ENCODE measurements at places on chromosomes 7 and 10.

GRCh38 chr10:116763440-116763839, 21.1 kb upstream of the HSPA12A start:
- DNase-seq: no peak

DNA sequence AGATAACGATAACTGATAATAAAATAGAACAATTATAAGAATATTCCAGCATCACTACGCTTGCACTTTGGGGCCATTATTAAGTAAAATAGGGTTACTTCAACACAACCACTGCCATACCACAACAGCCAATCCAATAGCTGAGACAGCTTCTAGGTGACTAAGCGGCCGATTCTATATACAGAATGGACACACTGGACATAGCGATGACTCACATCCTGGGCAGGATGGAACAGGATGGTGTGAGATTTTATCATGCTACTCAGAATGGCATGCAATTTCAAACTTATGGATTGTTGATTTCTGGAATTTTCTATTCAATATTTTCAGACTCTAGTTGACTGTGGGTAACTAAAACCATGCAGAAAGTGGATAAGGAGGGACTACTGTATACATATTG, 920.9 kb downstream of the LRMDA start:
- no peak for DNase-seq

DNA sequence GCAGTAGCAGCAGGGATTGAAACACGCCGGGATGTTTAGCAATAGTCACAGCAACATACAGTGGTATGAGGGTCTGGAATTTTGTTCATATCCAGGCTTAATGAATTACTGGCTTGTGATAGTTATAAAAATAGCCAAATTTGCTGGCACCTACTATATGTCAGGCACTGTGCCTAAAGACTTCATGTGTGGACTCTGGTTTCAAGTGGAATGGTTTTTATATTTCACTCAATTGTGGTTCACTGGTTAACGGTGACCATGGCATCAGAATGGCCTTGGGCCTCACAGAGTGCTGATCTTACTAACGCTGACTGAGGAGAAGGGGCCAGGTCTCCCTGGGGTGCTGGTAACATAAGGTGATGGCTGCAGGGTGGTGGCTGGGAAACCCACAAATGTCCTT, 55.7 kb downstream of the CELF2 start:
- no peak for DNase-seq

DNA sequence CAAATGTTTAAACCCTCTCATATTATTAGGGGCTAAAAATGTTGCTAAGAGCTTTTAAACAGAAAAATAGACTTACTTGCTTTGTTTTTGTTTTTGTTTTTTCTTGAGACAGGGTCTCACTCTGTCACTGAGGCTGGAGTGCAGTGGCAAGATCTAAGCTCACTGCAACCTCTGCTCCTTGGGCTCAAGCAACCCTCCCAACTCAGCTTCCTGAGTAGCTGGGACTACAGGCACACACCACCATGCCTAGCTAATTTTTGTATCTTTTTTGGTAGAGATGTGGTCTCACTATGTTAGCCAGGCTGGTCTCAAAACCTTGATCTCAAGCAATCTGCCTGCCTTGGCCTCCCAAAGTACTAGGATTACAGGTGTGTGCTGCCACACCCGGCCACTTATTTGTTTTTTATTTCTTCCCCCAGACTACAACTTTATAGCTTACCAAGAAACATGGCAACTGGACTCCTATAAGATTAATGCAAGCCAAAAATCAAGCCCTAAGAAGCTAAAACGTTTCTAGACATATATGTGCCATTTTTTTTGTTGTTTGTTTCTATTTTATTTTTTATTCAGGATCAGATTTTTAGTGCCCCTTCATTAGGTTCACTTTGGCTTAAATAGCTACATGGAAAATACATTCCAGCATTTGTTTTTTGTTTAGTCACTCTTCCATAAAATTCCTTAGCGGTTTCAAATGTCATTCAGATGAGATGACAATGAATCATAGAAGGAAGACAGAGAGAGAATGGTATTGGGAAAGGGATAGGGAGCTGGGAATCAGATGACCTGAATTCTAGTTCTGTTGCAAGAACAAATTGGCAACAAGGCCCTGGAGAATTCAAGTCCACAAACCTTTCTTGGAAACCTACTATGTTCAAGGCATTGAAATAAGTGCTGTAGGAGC, 163.4 kb upstream of the MKLN1 start:
- DNase-seq: no peak

DNA sequence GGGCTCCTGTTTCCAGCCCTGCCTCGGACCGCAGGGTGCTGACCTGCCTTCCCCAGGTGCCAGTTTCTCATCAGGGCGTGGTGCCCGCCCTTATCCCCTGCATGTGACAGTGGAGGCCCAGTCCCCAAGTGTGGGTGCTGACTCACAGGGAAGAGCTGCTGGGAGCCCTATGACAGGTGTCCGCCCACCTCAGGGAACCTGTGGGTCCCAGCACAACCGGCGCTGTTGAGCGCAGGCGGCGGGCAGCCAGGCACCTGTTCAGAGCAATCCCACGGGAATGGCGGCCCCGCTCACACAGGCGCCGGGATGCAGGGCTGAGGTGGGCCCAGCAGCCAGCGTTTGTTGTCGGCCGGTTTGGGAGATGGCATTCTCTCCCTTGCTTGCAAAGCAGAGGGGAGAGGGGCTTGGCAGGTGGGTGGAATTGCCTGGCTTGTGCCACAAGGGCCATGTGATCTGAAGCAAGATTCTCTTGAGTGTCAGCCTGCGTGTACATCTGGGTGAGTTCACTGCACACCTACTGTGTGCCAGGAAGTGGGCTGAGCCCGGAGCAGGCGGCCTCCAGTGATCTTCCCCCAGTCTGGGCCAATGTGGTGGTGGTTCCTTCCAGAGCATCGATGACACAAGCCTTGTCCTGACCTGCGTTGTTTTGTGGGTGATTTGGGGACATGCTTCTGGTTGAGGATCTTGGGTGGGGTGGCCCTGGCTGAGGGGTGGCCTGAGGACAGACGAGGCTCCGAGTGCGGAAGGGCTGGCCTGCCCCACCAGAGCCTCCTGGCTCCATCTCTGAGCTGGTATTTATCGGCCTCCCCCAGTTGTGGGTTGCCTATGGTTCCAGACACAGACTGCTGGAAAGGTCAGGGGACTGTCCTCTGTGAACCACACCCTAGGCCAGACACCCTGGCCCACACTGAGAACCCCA, 2.4 kb downstream of the PWWP2B start:
- DNase-seq: no peak

DNA sequence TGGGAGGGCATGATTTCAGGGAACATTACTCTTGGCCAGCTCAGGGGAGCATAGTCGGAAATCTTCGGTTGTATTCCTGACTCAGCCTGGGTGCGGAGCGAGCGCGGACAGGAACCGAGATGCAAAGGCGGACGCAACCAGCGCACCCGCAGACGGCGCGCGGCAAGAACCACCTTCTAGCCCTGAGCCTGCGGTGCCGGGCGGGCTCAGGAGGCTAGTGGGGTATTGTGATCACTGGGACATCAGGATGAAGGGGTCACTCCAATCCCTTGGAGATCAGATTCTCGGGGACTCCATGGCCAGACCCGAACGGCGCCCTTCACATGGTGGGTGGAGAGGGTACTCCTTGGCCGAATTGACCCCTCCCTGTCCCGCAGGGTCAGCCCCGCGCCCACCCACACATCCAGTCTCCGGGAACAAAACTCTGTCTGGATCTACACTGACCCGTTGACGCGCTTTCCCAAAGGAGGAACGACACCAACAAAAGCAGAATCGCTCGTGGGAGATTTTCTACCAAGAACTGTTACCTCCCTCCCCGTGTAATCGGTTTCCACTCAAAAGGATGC, 730.5 kb downstream of the ZWINT start:
- no peak for DNase-seq

DNA sequence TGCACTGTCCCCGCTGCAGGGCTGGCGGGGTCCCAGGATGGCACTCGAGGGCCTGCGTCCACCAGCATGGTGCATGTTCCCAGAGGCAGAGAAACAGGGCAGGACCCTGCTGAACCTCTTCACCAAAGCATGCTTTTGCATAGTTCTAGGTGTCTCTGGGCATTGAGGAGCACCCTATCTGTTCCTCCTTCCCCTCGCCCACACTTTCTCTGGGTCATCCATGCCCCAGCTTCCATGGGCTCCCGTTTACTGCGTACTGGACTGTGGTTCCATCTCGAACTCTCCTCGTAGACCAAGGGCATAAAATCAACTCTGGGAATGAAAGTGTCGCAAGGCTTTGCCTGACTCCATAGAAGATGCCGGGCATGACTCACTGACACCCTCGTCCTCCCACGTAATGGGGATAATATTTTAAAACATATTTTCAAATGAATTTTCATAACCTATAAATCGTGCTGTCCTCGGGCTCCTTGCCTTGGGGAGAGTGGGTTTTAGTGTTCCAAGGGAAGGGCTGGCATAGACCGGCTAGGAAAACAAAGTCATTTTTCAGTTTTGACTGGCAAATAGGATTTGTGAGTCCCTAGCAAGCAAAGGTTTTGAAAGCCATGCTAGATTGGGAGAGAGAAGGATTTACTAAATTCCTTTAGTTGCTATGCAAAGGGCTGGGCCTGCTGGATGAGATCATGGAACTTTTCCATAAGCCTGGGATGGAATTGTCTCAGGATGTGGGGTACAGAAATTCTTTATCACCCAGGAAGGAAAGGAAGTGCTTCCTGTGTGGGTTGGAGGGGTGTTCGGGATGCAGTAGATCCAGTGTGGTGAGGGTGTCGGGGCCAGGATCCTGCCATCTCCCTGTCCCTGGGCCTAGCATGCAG, 498.7 kb upstream of the MKI67 start:
- no peak for DNase-seq

- DNase-seq: no peak
These were observed 259.2 kb downstream of the MAD1L1 start for GRCh38 chr7:1973321-1974251.

DNA sequence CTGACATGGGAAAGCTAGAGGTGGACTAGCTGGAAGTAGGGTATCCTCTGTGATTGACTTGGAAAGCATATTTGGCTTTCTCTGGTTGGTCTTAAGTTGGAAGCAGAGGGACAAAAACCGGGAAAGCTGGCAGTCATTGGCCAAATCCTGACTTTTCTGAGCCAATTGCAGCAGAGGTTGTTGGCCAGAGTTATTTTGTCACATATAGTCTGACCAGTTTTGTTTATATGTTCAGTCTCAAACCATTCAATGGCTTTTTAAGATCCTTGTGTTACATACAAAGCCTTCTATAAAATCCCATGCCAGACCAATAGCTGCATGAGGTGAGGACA, 6.3 kb downstream of the CFAP69 start:
- no peak for DNase-seq

DNA sequence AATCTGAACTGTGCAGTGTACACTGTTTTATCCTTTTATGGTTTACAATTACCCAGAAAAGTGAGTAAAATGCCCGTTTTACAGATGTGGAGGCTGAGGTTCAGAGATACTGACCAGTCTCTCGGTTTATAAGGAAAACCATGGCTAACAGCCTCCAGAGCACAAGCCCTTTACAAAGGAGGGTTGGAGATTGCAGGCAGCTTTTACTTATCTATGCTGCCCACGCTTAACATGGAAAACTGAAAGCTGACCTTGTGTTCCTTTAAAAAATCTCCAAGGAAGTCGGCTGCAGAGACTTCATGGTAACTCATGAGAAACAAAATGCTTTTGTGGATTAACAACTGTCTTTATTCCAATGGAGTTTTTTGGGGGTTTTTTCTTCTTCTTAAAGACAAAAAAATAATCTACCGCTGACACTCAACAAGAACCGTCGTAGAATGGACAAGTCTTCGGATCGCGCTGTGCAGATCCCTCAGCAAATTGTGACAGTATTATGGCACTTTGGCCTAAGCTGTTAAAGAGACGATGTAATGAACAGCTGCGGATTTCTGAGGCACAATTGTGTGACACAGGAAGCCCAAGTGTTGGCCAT, 654 bp upstream of the SLF2 start:
- no peak for DNase-seq

DNA sequence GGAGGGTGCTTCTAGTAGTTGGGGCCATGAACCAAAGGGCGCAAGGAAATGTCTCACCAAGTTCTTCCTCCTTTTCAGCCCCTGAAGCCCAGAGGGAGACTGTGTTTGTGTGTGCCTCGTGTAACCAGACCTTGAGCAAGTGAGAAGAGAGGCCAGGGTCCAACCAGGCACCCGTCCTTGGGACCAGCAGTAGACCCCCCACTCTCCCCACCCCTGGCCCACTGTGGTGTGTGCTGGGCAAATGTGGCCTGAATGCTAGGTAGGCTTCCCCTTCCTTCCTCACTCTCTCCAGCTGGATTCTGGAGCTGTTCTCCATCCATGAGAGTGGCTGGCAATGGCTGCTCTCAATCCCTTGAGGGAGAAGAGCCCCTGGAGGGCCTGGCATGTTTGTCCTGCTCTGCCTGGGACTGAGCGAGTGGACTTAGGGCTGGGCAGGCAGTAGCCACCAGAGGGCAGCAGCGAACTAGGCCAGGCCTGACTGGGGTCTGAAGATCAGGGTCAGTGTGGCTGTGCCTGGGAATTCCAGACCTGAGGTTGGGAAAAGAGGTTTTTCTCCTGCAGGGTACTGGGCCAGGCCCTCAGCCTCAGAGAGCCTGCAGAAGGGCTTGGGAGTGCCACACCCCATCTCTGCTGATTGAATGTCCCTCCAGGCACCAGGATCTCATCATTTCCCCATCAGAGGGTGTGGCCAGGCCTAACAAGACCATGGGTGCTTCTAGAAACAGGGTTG, 12.5 kb downstream of the SFRP5 start:
- no peak for DNase-seq

GRCh38 chr10:93435621-93436397, 46.3 kb downstream of the MYOF start:
- no peak for DNase-seq

DNA sequence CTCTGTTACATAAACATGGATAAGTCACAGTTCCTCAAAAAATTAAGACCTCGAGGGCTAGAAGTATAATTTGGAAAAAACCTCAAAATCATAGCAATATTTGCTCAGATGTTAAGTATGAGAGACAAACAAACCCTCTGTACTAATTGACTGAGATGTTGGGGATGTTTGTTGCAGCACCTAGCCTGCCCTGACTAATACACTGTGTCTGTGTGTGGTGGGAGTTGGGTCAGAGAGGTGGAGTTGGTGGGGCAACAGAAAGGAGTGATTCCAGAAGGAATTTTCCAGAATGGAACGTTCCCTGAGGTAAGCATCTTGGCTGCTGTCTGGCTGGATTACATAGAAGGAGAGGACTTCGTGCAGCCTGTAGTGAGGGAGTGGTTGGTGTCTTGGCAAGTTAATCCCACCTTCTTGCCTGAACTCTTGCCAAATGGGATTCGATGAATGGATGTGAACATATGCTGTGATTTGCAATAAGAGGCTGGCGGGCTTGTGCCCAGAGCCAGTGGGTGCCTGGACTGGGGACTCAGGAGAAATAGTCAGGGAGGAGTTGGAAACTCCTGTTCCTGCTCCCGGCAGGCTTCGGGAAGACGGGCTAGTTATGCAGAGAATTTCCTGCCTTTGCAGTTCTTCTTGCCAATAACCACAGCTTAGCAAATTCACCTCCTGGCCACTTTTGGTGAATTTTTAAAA, 9.3 kb upstream of the FAM180A start:
- no peak for DNase-seq

- no peak for DNase-seq
These were observed 127.3 kb downstream of the ARHGAP22 start for GRCh38 chr10:48477616-48478015.

- no peak for DNase-seq
These were observed 66.6 kb downstream of the PCLO start for GRCh38 chr7:83096065-83096580.

GRCh38 chr10:132075909-132076577, 10.3 kb downstream of the JAKMIP3 start:
- DNase-seq: no peak
